HS-27A (cell line): ENCODE measurements at places on chromosomes 13 and 19.
A peak's percentile ranks its signal among the peaks of the same experiment; 100 is the strongest.

DNA sequence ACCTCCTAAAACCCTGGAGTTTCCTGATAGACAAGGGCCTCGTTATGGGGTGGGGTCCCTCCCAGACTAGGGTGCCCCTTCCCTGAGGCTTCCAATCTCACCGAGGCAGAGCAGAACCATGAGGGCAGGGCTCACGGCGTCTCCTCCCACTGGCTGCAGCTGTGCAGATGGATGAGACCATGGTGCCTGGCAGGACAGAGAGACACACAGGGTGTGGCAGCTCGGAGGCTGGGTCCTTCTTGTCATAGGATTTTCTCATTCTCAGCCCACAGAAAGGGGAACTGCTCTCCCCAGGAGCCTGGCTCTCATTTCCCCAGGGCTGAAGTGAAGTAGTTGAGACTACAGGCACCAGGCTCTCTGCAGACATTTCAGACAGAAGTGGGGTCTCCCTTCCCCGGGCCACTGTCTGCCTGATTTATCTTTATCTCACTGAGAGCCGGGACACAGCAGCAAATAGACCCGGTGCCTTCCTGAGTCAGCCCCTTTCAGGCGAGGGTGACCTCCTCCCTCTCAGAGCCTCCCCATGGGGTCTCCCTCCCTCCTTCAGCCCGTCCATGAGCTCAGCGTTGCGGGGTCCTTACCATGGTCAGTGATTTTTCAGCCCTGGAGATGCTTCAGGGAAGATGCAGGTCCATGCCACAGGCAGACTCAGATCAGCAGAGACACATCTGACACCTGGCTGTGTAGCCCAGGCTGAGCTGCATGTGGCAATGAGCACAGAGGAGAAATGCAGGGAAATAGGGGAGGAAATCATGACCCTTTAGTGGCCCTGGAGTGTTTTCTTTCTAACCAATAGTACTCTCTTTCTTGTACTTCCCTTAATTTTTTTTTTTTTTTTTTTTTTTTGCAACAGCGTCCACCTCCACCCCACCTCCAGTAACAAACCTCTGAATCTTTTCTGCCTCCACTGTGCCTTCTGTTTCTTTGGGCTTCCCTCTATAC, at the start of gene LILRA5:
Gene LILRA5 (minus strand): TSS at position 731 of the 942 bp plus-strand sequence. CDS start 147 bp downstream, at position 584.
- no peak for DNase-seq

GRCh38 chr13:36571444-36571843, 102.4 kb upstream of the SERTM1 start:
- no peak for DNase-seq

DNA sequence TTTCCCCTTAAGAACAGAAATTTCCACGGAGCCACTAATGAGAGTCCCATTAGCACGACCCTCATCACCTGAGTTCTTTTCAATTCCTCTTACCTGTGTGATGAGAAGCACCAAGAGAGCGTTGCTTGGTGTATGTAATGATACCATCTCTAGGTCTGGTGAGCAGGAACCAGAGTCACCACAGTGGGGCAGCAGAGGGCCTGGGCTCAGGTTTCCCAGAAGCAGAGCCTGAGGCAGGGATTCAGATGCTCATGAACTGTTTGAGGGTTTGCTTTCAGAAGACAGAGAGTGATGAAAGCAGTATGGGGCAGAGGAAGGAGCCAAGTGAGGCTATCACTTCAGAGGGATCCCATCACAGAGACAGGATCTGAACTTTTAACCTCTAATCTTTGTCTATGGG, 3.1 kb upstream of the PTPRH start:
- no peak for DNase-seq

DNA sequence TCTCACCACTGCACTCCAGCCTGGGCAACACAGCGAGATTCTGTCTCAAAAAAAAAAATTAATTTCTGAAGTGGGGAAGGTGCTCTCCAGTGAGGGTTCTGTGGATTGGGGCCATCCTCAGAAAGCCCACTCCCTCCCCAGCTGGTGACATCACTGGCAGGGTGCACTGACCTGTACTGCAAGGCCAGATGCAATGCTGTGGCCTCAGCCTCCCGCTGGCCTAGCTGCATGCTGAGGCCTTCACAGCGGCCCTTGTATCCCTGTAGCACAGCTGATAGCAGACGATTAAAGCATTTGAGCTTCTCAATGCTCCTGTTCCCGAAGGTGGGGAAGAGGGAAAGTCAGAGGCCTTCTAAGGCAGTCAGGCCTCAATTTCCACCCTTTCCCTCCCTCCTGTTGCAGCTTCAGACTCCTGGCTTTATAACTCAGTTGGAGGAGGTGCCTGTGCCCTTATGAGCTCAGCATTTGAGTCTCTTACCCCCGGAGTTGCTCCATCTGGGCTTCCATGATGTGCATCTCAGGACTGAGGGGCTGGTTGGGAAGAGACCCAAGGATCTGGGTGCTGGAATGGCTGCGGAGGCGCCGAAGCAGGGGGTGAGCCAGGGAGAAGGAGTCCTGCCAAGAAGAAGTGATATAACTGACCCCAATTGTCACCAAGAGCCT, 5.3 kb downstream of the USHBP1 start:
- DNase-seq, result no peak

DNA sequence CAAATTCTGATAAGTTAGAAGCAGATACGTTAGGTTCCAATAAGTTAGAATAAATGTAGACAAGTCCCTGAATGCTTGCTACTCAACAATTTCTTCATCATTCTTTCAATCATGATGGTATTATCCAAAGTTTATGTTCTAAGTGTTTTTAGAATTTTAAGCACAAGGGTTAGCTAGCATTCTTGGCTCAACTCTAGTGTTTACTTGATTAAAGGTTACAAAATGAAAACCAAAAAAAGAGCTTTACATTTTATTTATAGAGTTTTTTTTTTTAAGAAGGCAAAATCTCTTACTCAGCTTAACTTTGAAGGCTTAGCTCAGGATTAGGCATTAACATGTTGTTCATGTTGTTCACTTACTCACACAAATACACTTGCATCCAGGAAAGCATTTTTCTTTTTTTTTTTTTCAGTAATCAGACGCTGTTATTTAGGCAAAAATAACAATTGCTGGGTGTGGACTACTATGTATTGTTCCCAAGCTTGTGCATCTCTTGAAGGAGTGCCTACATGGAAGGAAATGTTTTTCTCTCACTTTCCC, 420.6 kb downstream of the DCT start:
- no peak for DNase-seq

- DNase-seq, result no peak
Measured at GRCh38 chr13:84925443-84925842, 873.8 kb downstream of the SLITRK6 start.

- no peak for DNase-seq
Measured at GRCh38 chr13:51249255-51249654, 27.1 kb downstream of the FAM124A start.

DNA sequence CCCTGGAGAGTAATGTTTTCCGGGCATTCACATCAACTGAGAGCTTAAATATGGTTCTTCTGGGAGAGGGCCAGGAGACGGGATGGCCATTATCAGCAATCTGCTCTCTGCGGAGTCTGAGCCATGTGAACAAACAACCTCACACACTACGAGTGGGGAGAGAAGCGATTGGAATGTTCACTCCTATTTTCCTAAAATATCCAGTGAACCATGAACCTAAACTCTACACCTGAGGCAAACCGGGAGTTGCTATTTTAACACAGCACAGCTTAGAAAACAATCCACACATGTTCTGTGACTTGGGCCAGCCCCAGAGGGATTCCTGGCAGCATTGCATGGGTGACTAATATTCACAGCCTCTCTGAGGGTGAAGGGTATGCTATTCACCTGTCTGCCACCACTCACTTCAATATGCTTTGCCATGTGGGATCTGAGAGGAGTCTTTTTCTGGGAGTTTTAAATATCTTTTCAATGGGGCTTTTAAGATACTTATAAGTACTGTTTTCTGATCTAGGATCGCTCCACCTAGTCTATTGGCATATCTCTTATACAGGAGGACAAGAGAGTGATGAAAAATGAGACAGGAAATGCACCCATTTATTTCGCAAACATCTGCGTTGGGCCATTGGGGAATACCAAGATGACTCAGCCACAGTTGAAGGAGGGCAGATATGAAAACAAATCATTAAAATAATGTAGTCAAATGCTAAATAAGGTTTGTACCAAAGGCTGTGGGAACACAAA, 72.6 kb upstream of the SERP2 start:
- peak; percentile 43 for DNase-seq

DNA sequence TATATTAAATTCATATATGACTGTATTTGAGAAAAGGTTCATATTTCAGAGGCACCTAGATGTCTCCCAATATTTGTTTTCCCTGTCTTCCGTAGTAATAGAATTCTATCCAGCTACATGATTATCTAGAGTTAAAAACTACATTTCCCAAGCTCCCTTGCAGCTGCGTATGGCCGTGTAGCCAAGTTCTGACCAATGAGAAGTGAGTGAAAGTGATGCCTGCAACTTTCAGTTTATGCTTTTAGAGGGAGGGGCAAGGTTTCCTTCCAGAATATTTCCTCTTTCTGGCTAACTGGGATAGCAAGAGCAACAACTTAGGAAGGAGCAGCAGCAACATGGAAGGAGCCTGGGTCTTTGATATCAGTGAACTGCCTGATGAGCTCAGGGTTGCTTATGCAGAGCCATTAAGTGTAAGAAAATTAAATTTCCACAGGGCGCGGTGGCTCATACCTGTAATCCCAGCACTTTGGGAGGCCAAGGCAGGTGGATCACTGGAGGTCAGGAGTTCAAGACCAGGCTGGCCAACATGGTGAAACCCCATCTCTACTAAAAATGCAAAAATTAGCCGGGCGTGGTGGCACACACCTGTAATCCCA, 23.2 kb upstream of the CYP2A13 start:
- no peak for DNase-seq

DNA sequence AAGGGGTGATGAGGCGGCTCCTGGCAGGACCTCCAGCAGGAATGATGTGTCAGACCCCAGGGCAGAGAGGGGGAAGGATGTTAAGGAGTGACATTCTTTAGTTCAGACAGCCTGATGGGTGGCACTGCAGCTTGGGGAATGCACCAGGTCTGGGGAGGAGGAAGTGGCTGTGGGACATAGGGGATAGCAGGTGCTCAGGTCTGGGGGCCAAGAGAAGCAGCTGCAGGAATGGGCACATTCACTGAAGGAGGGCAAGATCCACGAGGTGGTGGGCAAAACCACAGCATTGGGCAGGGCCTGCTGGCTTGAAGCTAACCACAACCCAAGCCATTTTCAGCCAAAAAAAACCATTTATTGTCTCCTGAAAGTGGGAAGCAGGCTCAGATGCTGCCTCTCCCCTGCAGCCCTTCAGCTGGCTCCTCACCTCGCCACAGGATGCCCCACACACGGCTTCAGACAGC, 26.5 kb downstream of the COMP start:
- peak; percentile 12 for DNase-seq

- DNase-seq, result no peak
Measured at GRCh38 chr19:43532571-43532961, 422 bp upstream of the ZNF575 start.

GRCh38 chr19:15828121-15828610, 12.7 kb upstream of the OR10H1 start:
- no peak for DNase-seq

DNA sequence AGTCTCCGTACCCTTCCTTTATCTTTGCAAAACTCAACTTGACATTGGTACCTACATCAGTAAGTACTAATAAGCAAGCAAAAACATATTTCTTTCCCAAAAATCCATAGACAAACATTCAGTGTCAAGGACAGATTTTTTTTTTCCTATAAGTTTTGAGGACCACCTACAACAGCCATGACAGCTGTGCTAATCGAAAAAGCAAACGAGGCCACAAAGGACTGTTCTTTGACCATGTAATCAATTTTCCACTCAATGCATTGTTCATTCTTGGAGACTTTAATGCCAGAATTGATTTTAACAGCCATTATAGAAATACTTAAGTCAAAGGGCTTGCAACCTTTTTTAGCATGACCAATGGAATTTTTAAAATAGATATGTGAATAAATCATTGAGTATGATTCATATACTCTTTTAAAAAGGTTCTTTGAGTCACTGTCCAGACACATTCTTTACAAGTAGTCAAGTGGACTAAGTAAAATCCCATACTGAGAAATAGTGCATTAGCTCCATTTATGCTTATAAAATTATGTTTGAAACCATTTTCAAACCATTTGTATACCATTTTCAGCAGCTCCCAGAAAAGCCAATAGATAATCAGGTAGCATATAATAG, 323.9 kb downstream of the MZT1 start:
- no peak for DNase-seq

- no peak for DNase-seq
Measured at GRCh38 chr13:48252176-48252575, 19.2 kb downstream of the ITM2B start.

DNA sequence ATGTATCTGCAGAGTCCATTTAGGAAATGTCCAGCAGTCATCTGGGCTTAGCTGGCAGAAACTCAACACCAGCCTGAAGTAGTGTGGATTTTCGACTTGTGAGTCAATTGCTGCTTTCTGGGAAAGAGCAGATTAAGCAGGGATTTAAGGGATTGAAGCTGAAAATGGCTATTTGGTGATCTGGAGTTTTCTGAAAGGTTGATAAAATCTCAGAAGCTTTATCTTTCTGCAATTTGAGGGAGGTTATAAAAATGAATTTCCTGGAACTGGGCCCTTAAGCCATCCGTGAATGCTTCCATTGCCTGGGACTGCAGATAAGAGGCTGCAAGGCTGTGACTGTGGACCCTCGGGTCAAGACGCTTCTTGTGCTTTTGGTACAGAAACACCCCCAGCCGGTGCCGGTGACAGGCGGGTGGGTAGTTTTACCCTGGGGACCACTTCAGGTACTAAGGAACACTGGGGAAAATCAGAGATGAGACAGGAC, 61.5 kb downstream of the COL4A1 start:
- no peak for DNase-seq

GRCh38 chr19:39839678-39840327, 5.8 kb upstream of the DYRK1B start:
- DNase-seq, result no peak

DNA sequence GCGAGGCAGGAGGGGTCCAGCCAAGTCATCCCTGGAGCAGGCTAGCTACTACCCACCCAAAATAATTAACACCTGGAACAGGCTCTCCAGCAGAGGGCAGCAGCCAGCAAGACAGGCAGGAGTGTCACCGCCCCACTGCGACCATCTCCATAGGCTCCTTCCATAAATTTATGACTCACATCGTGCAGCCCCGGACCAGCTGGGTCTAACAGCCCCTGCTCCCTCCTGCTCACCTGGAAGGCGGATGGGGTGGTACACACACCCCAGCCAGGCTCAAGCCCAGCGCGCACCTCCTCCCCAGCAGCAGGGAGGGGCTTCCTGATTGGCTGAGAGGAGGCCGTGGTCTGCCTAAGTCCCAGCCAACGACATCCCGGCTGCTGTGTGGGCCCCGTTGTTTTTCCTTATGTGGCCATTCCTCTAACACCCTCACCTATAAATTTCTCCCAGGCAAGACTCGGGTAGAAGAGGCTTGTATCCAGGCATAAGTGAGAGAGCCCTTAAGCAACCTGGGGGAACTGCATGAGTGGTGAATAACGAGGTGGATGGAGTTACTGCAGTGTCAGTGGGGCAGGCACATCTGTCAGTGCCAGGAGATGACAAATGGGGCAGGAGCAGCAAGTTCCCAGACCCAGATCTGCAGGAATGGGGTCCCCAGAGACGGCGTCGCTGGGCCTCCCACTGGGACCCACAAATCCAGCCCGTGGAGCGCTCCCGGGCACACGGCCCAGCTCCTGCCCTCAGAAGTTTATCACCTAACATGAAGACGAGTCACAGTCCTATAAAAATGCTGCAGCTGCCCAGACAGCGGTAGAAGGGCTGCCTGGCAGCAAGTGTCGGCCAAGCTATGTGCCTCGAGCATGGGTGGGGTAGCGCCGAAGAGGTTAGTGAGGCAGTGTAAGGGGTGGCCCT, 43.1 kb downstream of the CEBPG start:
- peak; percentile 39 for DNase-seq

- DNase-seq, result no peak
Measured at GRCh38 chr19:13173139-13173737, 23.0 kb downstream of the IER2 start.
